Hepatocyte (in vitro differentiated cells): ENCODE measurements at places on chromosomes 12 and 14. TPM values are rescaled to one million over a fixed set of nuclear protein-coding genes. Genes with fewer than 3 reads are reported as not detected.

Gene PROX2
- total RNA-seq = not detected in 2 replicates

Gene MDGA2
- 0.70 and 1.1 TPM in 2 replicates for total RNA-seq

- H3K27me3 ChIP-seq = no peaks in the 10 kb centered on the region
- H3K36me3 ChIP-seq = no peaks in the 10 kb centered on the region
- no peaks in the 10 kb centered on the region for H3K4me1 ChIP-seq
- H3K4me3 ChIP-seq = no peak overlapping the region
These were observed 26.9 kb downstream of the ZFC3H1 start for GRCh38 chr12:71636704-71637115.

- no peak for DNase-seq
- no peaks in the 10 kb centered on the region for H3K4me1 ChIP-seq
- no peak overlapping the region for H3K4me3 ChIP-seq
- no peaks in the 10 kb centered on the region for H3K27me3 ChIP-seq
- H3K27ac ChIP-seq = no peak overlapping the region
- no peaks in the 10 kb centered on the region for H3K36me3 ChIP-seq
These were observed 13.8 kb downstream of the BAG5 start for GRCh38 chr14:103548463-103549351.

GRCh38 chr12:49189731-49190716, 1.1 kb upstream of the TUBA1A start:
- H3K4me1 ChIP-seq = no peaks in the 10 kb centered on the region
- peak overlapping the region; percentile 76 for H3K27ac ChIP-seq

DNA sequence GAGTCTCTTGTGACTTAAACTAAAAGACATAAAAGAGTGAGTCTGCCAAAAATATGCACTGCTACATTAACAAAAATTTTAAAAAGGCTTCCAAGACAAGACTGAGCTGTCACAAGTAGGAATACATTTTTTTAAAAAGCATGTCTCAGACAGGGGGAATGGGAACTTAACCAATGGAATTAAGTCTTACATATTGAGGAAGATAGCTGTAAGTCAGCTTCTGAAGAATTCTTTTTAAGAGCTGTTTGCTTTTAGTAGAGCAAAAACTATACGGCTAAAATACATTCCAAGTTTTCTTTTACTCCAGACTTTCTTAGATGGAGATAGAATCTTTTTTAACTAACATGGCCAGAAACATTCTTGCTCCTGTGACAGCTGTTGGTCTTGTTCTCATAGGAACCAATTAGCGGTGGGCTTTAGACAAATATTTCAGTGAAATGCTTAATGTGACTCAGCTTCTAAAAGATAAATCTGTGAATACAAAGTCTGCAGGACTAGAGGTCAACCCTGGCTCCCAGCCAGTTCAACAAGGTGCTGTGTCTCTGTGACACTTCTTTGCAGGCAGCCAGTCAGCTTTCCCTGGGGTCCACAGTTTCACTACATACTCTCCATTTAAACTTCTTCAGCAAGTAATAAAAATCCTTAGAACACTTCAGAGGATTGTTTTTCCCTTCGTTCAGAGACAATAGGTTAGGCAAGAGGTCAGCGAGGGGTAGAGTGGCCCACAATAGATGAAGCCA, 187.6 kb downstream of the NAV3 start:
- H3K27me3 ChIP-seq = no peaks in the 10 kb centered on the region
- H3K4me3 ChIP-seq = no peak overlapping the region
- peak overlapping the region; percentile 28 for H3K27ac ChIP-seq
- peak; percentile 12 for DNase-seq
- H3K36me3 ChIP-seq = no peaks in the 10 kb centered on the region

DNA sequence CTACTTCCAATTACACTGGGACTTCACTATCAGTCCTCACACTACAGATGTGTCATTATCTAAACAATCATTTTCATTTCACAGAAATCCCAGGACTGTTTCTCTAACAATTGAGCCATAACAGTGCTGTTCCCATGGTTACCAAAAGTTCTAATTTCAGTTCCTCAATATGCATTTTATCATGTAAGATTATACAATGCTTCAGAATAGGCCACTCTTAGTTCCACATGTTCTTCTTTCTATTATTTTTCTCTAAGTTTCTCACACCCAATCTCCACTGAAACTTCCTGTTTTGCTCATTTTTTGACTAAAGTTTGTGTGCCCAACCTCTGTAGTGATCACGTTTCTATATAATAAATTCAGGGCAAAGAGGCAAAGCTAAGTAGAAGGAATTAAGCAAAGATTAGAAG, 185.8 kb downstream of the DUSP6 start:
- no peaks in the 10 kb centered on the region for H3K27me3 ChIP-seq
- H3K36me3 ChIP-seq = no peaks in the 10 kb centered on the region
- DNase-seq = no peak
- no peak overlapping the region for H3K27ac ChIP-seq

- H3K27me3 ChIP-seq = no peaks in the 10 kb centered on the region
- no peaks in the 10 kb centered on the region for H3K36me3 ChIP-seq
- H3K27ac ChIP-seq = no peak overlapping the region
- H3K4me3 ChIP-seq = no peak overlapping the region
- no peak for DNase-seq
These were observed 107.1 kb downstream of the TTC8 start for GRCh38 chr14:88931321-88932110.
